Tongue (tissue), 3 donors: ENCODE measurements at places on chromosomes 16 and 17. TPM values are rescaled to one million over a fixed set of nuclear protein-coding genes. Genes with fewer than 3 reads are reported as not detected.

GRCh38 chr17:40303708-40304551 is 5.0 kb upstream of the RARA start:
- peak; percentile 95 for DNase-seq

GRCh38 chr17:82698974-82699442 is 510 bp upstream of the RAB40B start:
- DNase-seq, result no peak

DNA sequence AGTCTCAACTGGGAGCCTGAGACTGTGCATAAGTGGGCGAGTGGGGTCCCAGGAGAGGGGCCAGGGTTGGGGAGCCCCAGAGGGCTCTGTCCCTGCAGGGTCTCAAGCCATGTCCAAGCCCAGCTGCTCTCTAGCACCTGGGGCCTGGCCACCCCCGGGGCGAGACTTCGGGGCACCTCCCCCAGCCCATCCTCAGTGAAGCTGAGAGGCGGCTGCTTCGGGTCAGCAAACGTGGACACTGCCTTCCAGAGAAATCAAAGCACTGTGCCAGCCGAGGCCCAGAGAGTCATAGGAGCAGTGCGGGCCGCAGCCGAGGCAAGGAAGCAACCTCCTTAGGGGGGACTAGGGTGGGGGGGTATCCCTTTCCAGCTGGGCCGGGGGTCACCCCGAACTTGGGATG is 77.5 kb downstream of the ENGASE start:
- DNase-seq, result no peak

DNA sequence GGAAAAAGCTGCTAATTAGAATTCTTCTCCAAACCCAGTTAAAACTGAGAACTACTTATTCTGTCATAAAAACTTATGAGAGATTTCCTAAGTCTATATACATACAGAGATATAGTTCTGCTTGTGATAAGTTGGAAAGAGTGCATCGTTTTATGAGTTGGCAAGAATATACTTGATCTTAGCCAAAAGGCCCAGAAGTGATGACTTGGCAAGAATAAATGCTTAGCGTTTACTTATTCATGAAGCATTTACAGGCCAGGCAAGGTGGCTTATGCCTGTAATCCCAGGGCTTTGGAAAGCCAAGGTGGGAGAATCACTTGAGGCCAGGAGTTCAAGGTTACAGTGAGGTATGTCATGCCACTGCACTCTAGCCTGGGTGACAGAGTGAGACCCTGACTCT is 81.7 kb downstream of the CYB561 start:
- DNase-seq, result peak; percentile 58

GRCh38 chr17:74901353-74902135 is 8.1 kb upstream of the FADS6 start:
- DNase-seq, result no peak

SSTR5 gene
- 0.72 TPM for total RNA-seq

HS3ST3B1 gene
- 2.3 TPM for total RNA-seq

SULT1A2 gene
- not detected for total RNA-seq

PIRT gene
- 0.82 TPM for total RNA-seq
